ENCODE measurements at places on chromosomes 13 and 19.

GRCh38 chr13:32428581-32429432 lies 877 bp upstream of the N4BP2L1 start:
- DNase-seq: peak; percentile 27

- no peak for DNase-seq
Measured at GRCh38 chr19:7833225-7834099, 3.4 kb downstream of the EVI5L start.

DNA sequence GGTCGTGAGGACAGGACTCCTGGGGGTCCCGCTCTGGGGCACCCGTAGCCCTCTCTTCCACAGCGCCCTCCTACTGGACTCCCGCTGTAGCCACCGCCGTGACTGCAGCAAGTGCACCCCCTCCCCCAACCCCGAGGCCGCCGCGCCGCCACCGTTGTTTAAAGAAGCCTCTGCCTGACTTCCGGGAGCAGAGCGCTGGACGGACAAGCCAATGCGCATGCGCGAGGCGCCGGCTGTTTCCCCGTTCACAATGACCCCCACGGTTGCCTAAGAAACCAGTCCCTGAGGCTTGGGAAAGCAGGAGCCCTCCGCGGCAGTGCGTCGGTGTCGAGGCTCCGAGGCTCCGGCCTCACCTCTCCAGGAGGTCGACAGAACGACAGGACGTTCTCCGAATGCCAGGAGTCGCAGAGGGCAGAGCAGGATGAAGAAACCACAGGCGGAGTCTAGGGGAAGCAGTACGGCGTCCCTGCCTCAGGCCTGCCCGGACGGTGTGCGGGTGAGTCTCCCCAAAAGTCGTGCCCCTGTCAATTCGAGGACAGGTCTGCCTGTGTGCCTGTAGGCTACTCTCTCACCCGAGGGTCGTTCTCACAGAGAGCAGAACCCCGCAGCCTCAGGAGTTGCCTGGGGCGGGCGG lies 70.5 kb upstream of the ZNF420 start:
- DNase-seq: peak; percentile 19

GRCh38 chr19:46456930-46457329 lies 14.4 kb downstream of the PNMA8A start:
- DNase-seq: no peak

- DNase-seq: no peak
Measured at GRCh38 chr19:33469171-33470039, 52.2 kb downstream of the PEPD start.
